Stimulated activated CD8-positive, alpha-beta memory T cell treated with anti-CD3 and anti-CD28 coated beads, Interleukin-15, amount 100 ng/mL, for 24 hours (primary cell): ENCODE measurements at places on chromosomes 16 and 17.
A peak's percentile ranks its signal among the peaks of the same experiment; 100 is the strongest.

- DNase-seq, result no peak
Measured at GRCh38 chr17:59399914-59400313, 68.5 kb downstream of the YPEL2 start.

DNA sequence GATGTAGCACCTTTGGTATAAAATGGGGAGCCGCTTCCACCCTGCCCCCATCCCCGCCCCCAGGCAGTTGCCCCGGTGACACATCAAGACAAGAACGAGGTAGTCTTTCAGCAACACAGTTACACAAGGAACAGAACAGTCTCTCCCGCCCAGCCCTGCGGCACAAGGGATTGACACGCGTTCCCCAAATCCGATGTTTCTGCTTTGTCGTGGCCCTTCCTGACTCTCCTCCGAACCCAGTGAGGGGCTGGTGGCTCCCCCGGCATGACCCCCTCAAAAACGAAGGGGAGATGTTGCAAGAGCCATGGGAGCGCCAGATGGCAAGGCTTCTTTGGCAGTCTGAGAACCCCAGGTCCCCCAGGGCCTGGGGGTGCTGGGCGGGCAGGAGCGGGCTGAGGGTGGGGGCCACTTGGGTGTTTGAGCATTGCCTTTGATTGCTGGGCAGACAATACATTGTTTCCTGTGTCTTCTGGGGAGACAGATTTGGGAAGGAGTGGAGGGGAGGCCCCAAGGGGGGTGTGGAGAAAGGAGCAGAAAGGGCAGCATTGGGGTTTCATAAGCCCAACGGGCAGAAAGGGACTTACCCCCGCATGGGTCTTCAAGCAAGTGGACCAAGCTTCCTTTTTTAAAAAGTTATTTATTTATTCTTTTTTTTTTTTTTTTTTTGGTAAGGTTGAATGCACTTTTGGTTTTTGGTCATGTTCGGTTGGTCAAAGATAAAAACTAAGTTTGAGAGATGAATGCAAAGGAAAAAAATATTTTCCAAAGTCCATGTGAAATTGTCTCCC, 16.6 kb downstream of the COL1A1 start:
- no peak for DNase-seq

GRCh38 chr16:2709588-2709984, 10.4 kb downstream of the PRSS27 start:
- no peak for DNase-seq

GRCh38 chr17:50128441-50129352, 1.3 kb downstream of the SAMD14 start:
- no peak for DNase-seq

- DNase-seq, result peak; percentile 84
Measured at GRCh38 chr17:59892924-59893675, at the start of the genes RPS6KB1 and TUBD1. RPS6KB1 (plus strand) TSS chr17:59893121; CDS start chr17:59893185, 64 bp downstream. TUBD1 (minus strand) TSS chr17:59892943; CDS start chr17:59891002, 1,941 bp downstream.

DNA sequence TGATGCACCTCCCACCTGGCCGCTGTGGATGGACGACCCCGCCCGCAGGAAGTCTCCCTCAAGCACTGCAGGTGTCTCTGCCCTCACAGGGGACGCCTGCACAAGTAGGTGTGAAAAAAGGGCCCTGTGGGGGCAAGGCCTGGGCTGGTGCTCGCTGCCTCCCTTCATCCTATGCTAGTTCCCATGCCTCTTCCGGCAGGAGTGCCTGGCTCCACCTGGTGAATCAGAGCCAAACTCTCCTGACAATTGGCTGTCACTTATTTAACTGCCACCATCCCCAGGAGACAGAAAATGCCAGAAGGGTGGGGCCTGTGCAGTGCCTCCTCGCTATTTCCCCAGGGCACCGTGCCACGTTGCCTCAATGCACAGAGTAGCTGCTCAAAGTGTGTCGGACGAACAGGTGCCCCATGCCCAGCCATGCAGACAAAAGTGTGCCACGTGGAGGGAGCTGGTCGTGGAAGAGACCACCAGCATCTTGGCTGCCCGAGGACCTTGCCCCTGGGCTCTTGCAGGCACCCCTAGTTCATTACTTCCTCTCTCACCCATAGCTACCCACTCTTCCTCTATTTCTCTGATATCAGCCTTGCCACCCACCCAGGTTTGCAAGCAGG, 170.7 kb downstream of the SEC14L1 start:
- DNase-seq, result no peak
